ENCODE measurements at places on chromosomes 12 and 14.

GRCh38 chr14:34781242-34781641 lies 66.8 kb upstream of the CFL2 start:
- no peak for DNase-seq

DNA sequence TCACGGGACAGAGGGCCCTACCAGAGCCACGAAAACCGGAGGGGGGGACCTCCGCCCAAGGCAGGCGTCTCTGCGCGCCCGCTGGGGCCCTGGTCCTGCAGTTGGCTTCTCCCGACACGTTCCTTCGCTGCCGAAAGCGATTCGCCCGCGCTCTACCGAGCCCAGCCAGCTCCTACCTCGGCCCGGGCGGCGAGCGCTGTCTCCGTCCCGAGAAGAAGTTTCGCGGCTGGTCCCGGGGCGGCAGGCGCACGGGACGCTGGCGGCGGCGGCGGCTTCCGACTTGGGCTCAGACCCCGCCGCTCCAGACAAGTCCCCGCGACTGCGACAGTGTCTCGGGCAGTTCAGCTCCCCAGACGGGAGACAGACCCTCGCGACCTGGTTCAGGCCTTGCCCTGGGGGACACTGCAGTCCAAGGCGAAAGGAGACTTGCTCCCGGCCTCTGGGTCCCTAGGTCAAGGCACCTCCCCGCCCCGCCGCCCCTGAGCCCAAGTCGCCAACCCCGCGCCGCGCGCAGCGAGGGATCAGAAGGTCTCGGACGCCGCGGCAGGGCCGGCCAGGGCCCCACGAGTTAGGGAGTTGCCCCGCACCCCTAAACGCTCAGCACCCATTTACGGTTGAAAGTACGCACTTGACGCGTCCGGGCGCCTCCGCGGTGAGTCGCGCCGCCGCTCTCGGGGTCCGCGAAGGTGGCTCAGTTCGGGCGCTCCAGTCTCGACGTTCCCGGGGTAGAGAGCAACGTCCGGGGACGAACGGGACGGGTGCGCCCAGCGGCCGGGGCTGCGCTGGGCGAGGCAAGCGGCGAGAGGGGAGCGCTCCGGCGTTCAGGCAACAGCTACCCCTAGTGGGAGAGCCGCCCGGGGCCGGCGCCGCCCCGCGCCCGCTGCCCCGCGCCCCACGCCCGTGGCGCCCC lies 1.4 kb upstream of the DIO3 start:
- DNase-seq = no peak

- no peak for DNase-seq
Measured at GRCh38 chr14:102917469-102918211, 4.8 kb upstream of the AMN start.

DNA sequence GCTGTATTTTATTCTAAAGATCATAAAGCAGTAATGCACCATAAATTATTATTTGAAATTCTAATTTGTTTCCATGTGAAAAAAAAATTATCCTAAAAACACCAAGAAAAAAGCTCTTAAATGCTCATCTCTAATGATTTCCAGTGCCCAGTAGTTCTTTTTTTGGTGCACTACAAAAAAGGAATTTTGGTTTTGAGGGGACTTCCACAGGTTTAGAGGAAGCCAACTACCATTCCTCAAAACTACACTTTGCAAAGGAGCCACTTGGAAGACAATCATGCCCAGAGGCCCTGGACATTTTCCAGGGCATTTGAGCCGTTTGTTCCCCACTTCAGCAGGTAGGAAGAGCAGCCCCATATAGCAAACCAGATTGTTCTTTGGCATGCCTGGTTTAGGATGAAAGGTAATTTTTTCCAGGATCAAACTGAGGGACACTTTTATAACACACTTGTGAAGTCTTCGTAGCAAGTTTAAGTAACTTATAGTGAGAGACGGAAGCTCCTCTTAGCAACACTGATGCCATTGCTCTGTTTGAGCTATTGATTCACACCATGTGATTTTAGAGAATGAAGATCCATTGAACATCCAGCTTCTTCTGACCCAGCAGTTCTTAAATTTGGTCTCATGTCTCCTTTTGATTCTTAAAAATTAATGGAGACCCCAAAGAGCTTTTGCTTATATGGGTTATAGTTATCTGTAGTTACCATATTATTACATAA lies 187.9 kb downstream of the ETV6 start:
- DNase-seq = no peak

GRCh38 chr14:98182393-98183055 lies 1089.5 kb downstream of the BCL11B start:
- no peak for DNase-seq

- DNase-seq = no peak
Measured at GRCh38 chr12:82886671-82887340, 200.1 kb downstream of the TMTC2 start.

DNA sequence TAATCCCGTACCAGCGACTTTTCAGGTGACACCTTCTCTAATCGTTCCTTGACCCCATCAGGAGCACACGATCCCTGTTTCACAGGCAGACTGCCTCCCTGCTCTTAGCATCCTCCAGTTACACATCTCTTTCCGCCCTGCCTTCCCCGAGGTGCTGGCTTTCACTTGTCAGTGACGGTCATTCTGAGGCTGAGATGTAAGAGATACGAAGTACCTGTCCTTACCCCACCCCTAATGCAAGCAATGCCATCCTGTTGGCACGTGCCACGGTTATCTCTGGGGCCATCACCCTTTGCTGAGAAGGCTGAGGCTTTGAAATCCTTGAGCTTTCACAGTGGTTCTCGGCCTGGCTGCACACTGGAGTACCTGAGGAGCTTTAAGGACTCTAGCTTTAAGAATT lies 24.4 kb downstream of the B4GALNT3 start:
- DNase-seq = no peak

DNA sequence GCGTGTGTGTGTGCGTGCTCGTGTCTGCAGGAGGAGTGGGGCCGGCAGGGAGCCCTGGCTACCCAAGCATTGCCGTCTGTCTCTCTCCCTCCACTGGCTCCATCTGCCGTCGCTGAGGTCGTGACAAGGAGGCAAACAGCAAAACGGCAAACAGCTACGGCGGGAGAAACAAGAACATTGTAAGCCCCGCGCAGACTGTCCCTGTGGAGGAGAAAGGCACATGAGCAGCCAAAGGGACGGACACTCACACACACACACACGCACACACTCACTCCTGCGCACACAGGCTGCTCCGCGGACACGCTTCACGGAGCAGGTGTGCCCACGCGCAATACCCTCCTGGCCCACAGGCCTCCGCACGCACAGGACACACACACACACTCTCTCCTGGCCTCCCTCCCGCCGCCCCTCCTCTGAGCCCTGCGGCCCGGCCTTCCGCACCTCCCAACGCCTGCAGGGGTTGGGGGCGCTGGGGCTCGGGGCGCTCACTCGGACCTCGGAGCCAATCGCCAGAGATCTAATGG lies 905 bp downstream of the CISTR start:
- DNase-seq = no peak

GRCh38 chr12:91741932-91742331 lies 403.7 kb downstream of the BTG1 start:
- no peak for DNase-seq

- no peak for DNase-seq
Measured at GRCh38 chr14:45144658-45145057, 8.9 kb downstream of the FANCM start.

- no peak for DNase-seq
Measured at GRCh38 chr12:124404162-124404784, 109.4 kb downstream of the RFLNA start.

DNA sequence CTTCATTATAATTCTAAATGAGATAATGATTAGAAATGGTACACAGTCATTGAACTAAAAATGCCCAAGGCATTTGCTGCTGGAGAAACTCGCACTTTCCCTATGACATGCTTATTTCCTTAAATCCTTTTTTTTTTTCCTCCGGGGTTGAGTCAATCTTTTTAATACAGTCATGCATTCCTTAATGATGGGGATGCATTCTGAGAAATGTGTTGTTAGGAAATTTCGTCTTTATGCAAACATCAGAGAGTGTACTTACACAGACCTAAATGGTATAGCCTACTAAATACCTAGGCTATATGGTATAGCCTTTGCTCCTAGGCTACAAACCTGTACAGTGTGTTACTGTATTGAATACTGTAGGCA lies 29.8 kb upstream of the DACT1 start:
- no peak for DNase-seq

- DNase-seq = no peak
Measured at GRCh38 chr14:35929186-35929585, 103.0 kb downstream of the BRMS1L start.

GRCh38 chr12:85575120-85576096 lies 260.8 kb downstream of the RASSF9 start:
- DNase-seq = no peak

- no peak for DNase-seq
Measured at GRCh38 chr14:66530526-66530925, 22.6 kb downstream of the GPHN start.

DNA sequence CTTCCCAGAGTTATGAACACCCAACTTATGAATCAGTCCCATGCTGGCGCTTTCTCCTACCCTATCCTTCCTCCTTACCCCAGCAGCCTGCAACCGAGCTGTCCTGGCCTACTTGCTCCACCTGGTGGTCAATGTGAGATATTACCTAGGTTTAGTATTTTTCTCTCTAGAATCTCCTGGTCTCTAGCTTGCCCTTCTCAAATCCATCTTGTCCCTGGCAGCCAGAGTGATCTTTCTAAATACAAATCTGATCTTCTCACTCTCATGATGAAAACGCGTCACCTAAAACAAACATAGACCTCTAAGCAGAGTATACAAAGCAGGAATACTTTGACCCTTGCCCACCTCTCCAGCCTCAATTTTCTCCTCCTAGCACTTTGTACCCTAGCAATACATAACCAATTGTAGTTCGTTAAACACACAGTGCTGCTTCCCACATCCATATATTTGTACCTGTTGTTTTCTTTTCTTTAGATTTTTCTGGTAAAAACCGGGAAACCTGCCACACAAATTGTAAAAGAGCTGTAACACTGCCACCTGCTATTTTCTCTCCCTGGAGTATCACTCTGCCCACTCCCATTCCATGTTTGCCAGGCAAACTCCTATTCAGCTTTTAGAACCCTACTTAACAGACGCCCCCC lies 20.0 kb upstream of the TCP11L2 start:
- DNase-seq = no peak

DNA sequence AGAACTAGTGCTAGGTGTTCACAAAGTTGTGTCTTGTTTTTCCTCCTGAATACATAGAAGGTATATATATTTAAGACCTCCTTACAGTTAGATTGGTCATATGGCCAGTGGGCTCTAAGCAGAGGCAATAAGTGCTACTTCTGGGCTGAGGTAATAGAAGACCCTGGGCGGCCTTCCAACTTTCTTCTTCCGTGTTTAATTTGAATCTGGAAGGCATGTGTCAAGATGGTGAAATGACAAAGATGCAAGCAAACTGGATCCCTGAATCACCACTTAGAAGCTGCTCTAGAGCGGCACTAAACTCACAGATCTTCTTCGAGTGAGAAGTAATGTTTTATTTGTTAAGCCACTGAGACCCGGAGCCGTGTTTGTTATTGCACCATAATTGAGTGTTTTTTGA lies 201.0 kb upstream of the GZMB start:
- DNase-seq = no peak

DNA sequence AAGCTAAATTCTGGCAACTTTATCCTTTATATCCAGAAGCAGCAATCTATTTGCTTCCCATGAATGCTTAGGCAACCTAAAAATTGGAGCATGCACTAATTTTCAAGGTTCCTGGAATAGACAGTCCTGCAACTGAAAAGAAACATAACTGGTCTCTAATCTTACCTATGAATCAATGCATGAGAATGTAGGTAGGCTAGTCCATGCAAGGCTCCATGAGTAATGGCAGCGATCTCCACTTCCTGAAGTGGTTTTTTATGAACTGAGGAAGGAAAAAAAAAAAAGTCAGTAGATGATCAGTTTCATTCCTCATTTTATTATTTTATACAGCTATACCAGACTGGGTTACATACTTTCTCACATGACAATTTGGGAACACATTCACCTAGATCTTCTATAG lies 102.0 kb downstream of the PEBP1 start:
- DNase-seq = no peak

DNA sequence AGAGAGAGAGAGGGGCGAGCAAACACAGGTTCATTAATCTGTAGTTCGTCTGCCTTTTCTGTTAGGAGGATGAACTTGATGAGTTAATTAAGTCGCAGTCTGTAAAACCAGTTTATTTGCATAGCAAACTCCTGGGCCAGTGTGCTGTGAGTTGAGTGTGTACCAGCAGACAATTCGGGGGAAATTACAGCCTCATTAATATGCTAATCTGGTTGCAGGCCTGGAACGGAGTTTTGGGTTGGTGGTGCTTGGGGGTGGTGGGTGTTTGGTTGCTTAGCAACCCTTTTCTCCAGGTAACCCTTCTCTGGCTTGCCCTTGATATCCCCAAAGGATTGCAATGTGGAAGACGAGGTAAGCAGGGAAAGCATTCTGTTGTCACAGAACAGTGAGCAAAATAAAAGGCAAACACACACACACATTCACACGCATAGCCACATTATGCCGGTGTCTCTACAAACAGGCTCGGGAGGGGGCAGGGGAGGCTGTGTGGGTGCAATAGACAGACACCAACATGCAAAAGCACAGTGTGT lies 29.2 kb upstream of the LHX5 start:
- DNase-seq = no peak

- no peak for DNase-seq
Measured at GRCh38 chr12:52004042-52004648, 2.6 kb upstream of the TAMALIN start.

- DNase-seq = no peak
Measured at GRCh38 chr12:6061660-6062059, 62.8 kb downstream of the VWF start.

DNA sequence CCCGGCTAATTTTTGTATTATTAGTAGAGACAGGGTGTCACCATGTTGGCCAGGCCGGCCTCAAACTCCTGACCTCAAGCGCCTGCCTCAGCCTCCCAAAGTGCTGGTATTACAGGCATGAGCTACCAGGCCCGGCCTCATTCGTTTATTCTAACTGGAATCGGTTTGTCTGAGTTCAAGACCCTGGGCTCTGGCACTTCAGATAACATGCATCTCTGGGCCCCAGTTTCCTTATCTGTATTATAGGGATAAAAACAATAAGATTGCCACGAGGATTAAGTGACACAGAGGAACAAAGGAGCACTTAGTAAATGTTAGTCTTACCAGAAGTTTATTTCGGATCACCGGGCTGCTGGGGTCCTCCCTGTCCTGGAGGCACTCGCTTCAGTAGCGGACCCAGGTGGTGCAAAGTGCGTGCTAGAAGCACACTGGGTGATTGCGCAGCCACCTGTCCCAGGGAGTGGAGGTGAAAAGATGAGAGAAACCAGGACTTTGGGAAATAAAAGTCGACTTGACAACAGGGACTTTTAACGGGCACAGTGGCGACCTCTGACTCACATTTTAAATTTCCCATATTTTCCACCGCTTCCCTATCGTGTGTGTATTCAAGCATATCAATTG lies 37.5 kb downstream of the ACACB start:
- DNase-seq = no peak

GRCh38 chr14:80202888-80203562 lies 8.3 kb downstream of the DIO2 start:
- no peak for DNase-seq

DNA sequence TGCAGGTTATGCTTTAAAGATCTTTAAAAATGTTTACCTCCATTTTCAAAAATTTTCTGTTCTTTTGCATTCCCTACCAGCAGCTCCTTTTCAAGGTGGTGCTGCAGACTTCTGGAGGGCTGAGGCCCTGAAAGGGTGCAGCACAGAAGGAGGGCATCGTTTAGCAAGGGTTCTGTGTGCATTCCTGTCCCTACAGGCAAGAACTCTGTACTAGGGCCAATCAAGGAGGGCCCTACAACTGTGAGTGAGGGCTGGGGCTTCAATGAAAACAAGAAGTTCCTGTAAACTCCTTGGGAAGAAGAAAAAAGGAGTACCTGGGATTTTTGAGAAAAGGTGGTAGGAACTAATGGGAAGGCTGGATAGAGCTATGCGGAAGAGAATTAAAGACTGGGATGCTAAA lies 50.7 kb upstream of the CSRP2 start:
- no peak for DNase-seq

GRCh38 chr14:64060648-64061096 lies 207.9 kb downstream of the SYNE2 start:
- no peak for DNase-seq
